ENCODE measurements at places on chromosomes 16 and 17.
A peak's percentile ranks its signal among the peaks of the same experiment; 100 is the strongest.

DNA sequence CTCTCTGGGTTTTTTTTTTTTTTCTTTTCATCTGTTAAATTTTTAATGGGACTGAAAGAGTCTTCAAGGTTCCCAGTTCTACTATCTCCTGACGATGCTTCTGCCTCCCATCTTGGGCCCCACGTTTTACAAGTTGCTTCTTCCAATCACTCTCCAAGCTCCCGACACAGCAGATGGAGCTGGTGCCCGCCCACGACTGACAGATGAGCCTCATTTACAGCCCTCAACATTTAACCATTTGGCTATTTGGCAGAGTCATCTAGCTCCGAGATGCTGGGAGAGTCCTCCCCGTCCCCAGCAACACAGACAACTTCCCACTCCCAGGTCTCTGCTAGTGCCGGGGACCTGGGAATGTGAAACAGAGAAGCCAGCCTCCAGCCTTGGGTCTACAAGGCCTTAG, 276.9 kb downstream of the SHISA9 start:
- peak; percentile 90 for DNase-seq

DNA sequence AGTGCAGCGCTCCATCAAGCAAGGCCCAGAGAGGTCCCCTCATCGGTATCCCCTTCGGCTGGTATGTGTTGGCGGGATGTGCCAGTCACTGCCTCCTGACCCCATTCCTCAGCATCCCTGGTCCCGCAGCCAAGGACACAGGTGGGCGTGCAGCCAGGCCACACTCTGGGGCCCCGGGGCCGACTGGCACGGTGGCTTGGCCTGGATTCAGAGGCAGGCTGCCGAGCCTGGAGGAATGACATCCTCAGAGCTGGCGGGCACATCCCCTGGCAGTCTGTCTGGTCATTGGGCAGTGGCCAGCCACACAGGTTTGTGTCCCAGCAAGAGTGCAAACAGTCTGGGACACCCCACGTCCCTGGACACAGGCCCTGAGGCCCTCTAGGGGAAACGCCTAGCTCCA, 111.1 kb downstream of the SDK2 start:
- DNase-seq, result peak; percentile 84

DNA sequence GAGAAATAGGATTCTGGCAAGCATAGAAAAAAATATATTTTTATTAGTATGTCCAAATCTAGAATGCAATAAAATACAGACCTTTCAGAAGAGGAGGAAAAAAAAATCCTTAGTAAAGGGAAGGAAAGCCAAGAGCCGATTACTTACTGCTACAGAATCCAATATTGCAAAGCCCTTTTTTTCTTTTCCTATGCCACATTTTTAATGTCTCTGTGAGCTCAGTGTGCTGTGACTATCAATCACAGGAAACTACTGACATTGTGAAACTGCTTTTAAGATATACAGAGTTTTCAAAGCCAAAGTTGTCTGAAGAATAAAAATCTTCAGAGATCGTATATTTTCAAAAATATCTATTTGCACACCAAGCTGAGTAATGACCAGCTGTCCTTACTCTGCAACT, 120.4 kb downstream of the CHD9NB start:
- DNase-seq, result no peak

- no peak for DNase-seq
Observed at GRCh38 chr17:39175695-39176093, 9.7 kb upstream of the ARL5C start.

DNA sequence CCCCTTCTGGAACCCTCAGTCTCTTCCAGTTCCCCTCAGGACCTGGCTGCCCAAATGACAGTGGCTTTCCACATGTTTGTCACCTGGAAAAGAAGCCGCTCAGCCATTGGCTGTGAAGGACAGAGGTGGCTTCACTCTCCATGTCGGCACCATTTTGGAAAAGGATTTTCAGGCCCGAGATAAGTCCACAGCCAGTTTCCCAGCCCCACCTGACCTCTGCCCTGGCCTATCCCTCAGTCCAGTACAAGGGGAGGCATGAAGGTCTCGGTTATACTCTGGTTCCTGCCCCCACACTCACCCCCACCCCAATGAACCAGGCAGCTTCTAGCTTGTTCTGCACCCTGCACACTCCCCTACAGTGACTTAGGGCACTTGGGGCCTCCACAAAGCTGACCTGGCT, 15.2 kb downstream of the AOC3 start:
- DNase-seq, result no peak

DNA sequence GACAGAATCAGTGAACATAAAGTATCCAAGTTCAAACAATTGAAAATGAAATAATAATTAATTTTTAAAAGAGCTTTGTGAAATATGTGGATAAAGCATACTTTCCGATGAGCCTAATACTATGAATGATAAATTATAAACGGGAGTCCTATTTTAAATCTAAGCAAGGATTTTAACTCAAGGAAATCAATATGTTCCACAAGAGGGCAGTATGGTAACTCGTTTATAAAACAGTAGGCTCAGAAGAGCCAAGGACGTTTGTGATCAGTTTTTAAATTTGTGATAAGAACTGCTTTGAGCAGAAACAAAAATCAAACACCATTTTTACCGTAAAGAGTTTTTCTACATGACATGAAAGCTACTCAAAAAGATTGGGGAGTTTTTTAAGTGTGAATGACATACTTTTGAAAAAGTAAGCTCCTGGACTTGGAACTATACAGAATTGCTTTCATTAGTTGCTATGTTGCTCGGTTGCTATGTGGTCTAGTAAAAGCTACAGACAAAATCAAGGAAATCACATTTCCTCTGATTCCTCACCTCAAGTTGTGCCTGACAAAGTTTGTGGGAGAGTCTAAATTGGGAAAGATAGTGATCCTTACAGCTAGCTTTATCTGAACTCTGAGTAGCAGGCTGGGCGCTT, 11.8 kb upstream of the TEKT1 start:
- no peak for DNase-seq

- peak; percentile 39 for DNase-seq
Observed at GRCh38 chr16:3695610-3696369, 21.5 kb downstream of the TRAP1 start.

- DNase-seq, result no peak
Observed at GRCh38 chr17:67819722-67820121, 5.6 kb upstream of the BPTF start.

DNA sequence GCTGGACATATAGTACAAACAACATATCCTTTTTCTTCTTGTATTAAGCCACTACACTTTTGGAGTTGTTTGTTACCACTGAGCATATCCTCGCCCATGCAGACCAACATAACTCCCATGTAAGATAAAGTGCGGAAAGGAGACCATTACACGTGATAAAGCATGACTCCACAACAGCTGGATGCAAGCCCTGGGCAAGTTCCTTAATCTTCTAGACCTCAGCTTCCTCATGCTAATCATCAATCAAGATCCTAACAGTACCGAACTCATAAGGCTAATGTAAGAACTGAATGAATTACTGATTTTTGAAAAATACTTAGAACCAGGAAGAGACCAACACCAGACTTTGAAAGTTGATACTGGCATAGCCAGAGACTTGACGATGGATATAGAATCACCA, 47.0 kb upstream of the GSG1L start:
- DNase-seq, result no peak

GRCh38 chr16:62225675-62226074, 189.4 kb upstream of the CDH8 start:
- DNase-seq, result peak; percentile 15

- DNase-seq, result no peak
Observed at GRCh38 chr17:75366432-75366831, 39.0 kb downstream of the GRB2 start.

GRCh38 chr16:10599626-10600025, 19.2 kb upstream of the EMP2 start:
- DNase-seq, result no peak

DNA sequence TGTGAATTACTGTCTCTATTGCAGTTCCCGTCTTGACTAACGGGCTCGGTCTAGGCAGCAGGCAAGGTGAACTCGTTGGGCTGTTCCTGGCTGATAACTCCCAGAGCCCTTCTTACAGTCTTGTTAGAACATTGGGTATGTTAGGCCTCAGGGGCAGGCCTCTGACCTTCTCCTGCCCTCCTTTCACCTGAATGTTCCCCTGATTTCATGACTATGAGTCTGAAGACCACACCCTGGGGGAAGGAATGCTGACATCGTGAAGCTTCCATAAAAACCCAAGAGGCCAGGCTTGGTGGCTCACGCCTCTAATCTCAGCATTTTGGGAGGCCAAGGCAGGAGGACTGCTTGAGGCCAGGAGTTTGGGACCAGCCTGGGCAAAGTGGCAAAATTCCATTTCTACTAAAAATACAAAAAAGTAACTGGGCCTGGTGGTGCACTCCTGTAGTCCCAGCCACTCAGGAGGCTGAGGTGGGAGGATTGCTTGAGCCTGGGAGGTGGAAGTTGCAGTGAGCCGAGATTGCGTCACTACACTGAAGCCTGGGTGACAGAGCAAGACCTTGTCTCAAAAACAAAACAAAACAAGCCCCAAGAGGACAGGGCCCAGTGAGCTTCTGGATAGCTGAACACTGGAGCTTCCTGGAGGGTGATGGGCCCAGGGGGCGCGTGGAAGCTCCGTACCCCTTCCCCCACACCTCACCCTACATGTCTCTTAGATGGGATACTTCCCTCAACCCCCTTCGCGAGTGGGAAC, 47.8 kb upstream of the FBXO47 start:
- DNase-seq, result no peak

DNA sequence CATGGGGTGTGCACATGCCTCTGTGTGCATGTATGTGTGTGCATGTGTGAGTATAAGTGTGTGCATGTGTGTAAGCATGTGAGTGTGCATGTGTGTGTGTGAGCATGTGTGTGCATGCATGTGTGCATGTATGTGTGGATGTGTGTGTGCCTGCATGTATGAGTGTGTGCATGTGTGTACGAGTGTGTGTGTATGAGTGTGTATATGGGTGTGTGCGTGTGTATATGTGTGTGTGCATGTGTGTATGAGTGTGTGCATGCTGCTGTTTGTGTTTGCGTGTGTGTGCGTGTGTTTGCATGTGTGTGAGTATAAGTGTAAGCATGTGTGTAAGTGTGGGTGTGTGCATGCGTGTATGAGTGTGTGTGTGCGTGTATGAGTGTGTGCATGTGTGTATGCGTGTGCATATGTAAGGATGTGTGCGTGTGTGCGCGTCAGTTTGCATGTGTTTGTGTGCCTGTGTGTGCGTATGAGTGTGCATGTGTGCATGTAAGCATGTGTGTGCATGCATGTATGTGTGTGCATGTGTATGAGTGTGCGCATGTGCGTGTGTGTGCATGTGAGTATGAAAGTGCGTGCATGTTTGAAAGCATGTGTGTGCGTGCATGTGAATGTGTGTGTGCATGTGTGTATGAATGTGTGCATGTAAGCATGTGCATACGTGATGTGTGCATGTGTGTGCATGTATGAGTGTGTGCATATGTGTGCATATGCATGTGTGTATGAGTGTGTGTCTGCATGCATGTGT, 8.6 kb downstream of the TPSD1 start:
- DNase-seq, result no peak

- DNase-seq, result no peak
Observed at GRCh38 chr17:14301279-14302090, 604 bp downstream of the HS3ST3B1 start.

DNA sequence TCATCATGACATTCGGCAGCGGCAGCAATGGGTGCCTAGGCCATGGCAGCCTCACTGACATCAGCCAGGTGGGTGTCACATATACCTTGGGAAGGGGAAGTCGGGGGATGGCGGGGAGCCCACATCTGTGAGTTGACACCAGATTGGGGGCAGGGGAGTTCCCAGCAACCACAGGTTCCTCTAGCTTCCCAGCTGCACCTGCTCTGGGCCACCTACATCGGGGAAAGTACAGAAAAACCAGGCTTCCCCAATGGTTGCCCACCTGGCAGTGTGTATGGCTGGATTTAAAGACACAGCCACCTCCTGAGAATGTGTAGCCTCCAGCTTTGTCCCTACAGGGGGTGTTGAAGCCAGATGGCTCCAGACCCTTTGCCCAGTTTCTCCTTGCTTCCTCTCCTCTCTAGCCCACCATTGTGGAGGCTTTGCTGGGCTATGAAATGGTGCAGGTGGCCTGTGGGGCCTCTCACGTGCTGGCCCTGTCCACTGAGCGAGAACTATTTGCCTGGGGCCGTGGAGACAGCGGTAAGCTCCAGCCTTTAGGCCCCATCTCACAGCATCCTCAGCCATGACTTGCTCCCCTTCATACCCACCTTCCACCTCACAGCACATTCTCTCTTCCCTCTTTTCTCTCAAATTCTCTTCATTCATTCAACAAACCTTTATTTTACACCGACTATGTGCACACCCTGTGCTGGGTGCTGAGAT, 5.0 kb upstream of the TRAF4 start:
- DNase-seq, result no peak

DNA sequence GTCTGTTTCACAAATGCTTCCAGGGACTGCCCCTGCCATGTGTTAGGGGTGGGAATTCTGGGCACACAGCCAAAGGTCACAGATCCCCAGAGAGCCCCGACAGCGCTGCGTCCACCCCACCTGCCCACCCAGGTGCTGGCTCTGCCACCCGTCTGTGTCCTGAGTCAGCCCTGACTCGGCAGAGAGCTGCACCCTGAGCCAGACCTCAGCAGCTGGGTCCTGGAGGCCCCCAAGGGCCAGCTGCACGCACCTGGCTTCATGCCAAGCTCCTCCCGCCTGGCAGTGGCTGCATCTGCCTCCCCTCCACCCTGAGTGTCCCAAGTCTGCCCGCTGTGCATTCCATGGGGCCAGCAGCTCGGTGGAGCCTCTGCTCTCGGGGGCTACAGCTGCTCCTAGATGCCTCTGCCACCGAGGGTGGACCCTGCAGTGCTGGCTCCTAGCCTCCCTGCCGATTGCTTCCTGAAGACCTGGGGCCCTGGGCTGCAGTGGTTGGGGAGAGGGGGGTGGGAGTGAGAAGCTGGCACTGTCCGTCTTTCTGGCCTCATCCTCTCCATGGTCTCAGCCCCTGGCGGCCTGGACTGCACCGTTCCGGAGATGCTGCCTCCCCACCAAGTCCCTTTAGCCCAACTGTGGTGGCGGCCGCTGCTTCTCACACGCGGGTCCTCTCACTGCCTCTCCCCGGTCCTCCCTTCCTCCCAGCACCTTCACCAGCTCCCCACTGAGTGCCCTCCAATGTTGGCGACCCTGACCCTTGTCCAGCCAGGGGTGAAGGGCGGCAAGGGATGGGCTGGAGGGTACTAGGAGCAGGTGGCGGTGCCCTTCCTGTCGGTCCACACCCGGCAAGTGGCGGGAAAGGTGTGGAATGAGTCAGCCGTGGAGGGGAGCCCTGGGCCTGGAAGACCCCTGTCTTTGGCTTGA, 3.0 kb downstream of the SECTM1 start:
- no peak for DNase-seq

DNA sequence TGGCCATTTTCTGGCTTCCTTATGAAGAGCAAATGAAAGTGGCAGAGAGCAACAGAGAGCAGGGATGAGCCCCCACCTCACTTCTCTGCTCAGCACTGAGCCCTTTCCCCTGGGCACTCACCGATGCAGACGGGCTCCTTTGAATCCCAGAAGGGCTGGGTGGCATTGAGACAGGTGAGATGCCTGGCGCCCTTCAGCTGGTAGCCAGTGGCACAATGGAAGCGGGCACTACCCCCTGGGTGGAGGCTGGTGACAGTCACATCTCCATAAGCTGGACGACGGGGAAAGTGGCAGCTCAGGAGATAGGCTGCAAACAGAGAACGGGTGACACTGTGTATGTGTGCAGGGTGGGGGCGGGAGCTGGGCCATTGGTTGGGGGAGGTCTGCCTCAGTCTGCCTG, 12.5 kb upstream of the PHF12 start:
- DNase-seq, result no peak
